ENCODE measurements at places on chromosomes 16 and 17. TPM values are rescaled to one million over a fixed set of nuclear protein-coding genes. Genes with fewer than 3 reads are reported as not detected.

- no peak for DNase-seq
Measured at GRCh38 chr16:85302018-85302847, 190.0 kb upstream of the CIBAR2 start.

GRCh38 chr16:66127459-66128370 lies 238.8 kb upstream of the CDH5 start:
- DNase-seq = no peak

DNA sequence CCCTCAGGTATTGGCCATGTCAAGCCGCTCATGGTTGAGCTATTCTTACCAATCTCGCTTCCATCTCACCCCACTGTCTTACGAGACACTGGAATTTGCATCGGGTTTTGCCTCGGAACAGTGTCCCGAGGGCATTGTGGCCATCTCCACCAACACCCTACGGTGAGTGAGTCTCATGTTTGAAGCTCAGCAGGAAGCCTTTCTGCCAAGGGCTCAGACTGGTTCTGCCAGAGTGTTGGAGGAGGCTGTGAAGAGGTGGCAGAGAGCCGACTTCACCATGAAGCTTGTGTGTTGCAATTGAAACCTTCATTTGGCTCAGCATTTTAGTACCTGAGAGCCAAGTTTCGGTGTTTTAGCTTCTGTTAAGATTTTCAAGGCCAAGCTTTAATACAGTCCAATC lies 38.0 kb downstream of the SF3B3 start:
- DNase-seq = no peak

GRCh38 chr17:78409191-78409928 lies 30.9 kb downstream of the PGS1 start:
- no peak for DNase-seq

DNA sequence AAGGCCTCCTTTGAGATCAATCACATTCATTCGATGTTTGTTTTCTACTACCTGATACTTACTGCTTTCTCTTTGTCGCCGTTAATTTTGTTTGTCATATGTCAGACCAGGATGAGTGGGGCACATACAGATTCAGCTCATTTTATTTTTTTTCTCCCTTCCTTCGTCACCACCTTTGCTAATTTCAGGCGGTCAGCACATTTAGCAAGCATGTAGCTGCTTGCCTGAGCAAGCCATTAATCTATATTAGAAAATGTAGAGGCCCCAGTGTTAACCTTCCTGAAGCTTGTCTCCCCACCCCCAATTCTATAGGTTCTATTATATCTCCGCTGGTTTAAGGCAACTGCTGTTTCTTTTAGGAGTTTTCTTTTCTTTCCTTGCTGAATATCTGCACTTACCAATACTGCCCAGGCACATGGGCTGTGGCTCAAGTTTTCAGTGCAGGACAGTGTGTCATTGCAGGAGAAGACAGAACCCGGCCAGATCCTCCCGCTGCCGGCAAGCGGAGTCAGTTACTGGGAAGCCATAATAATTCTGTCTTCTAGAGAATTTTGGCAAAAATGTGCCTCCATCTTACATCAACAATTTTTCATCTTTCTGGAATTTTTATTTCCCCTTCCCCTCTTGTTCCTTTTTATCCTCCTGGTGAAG lies 714.3 kb downstream of the WWOX start:
- DNase-seq = no peak

DNA sequence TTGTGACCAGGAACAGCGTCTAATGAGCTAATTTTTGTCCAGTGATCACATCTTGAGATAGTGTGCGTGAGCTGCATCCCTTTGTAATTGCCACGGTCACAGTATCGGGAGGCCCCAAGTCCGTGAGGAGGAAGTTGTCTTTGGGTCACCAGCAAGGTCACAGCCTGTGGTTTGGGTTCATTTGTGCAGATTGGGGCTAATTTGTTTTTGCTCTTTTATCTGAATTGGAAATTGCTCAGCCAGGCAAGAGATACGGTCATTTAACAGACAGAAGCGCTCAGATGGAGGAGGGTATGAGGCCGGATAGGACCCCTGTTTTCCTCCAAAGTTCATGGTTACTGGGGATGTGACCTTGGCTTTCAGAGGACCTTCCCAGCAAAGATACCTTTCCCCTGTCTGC lies 174.1 kb downstream of the SNX29 start:
- no peak for DNase-seq

- DNase-seq = no peak
Measured at GRCh38 chr16:67277294-67277998, 1.9 kb upstream of the PLEKHG4 start.

- DNase-seq = no peak
Measured at GRCh38 chr17:78933025-78933958, 8.1 kb upstream of the TIMP2 start.

DNA sequence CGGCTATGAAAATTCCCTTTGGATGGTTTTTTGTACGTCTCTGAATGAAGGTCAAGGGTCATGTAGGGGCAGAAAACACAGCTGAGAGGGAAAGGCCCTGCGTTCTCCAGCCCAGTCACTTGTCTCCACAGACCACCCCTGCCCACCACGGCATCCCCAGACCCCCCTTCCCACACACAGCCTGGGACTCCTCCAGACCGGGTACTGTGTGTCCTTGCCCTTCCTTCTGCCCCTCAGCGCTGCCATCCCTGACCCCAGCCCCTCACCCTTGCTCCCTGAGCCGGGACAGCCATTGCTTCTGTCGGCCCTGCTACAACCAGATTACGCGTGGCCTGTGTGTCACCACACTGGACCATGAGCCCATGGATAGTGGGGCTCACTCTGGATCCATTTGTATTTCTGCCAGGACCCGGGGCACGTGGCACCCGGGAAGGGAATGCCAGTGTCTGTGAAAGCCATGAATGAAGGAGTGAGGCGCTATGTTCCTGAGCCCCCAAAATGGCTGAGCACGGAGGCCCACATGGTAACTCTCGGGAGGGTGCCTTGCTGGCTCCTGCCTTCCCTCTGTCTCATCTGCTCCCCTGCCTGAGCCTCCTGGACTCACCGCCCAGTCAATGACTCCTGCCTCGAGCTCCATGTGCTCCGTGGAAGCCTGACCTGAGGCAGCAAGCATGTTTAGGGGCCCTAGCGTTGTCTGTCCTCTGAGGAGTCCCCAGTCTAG lies 139.1 kb upstream of the FOXF1 start:
- no peak for DNase-seq

GRCh38 chr16:55324285-55325079 lies 479 bp downstream of the IRX6 start:
- no peak for DNase-seq

DNA sequence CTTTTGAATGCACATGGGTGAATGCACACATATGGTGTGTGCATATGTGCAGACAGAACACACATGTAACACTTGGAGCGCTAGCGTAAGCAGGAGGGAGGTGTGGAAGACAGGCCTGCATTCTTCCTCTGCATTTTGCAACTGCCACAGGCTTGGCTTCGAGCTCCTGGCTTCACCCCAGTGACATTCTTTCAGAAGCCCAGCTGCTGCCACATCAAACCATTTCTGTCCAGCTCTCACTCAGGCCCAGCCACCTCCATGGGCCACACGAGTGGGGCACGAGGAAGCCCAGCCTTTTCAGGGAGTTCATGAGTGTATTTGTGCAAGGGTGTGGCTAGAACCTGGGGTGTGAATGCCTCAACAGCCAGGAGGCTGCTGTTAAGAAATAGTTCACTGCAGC lies 18.8 kb downstream of the LGALS3BP start:
- DNase-seq = no peak

- DNase-seq = no peak
Measured at GRCh38 chr17:80268427-80268826, 7.8 kb downstream of the RNF213 start.

DNA sequence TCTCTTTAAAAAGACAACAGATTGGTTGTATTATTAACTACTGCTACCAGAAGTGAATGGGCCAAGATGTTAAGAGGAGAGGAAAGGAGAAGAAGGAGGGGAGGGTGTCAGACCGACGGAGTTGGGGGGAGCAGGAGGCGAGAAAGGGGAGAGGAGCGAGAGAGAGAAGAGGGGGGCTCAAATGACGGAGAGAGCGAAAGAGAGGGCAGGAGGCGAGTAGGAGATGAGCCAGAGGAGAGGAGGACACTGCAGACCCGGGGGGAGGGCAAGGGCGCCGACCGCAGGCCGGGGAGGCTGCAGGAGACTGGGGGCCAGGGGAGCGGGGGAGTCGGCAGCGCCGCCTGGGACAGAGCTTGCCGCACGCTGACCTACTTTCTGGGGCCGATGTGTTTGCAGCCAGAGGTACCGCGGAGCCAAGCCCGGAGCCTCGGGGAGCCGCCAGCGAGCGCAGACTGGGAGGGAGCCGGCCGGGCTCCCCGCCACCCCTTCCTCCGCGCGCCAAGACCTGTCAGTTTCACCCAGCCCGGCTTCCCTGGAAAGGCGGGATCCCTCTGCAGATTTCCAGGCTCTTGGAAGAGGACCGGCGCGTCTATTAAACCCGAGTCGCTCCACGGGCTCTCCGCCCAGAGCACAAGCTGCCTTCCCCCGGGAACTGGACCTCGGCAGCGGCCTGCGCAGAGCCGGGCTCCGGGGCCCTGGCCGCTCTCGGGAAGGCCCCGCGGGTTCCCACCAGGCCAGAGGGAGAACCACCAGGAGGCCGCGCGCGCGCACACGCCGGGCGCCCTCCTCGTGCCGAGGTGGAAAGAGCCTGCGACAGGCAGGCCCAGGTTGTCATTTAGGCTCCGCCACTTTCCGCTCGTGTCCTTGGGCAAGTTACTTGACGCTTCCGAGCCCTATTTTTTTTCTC lies 74.6 kb downstream of the CMC2 start:
- DNase-seq = peak; percentile 92

DNA sequence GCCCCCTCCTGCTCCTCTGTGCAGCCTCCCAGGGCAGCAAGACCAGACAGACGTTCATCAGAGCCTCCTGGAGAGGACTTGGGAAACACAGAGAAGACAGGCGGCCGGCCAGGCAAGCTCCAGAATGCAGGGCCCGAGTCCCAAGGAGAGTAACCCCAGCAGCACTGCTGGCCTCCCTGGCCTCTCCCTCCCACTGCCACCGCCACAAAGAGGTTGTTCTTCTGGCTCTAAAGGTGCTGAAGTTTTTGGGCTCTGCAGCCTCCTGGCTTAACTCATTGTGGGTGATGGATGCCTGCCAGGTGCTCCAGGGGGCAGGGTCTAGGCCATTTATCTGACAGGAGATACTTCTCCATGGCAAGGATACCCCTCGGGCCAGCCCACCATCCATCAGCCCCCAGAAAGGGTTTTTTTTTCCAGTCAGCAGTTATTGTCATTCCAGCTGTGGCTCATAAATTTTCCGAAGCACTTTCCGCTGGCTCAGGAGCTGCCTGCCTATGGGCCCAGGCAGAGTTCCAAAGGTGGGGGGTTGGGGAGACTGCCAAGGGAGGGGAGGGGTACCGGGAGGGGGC lies 32.0 kb upstream of the MRPS23 start:
- DNase-seq = no peak

DNA sequence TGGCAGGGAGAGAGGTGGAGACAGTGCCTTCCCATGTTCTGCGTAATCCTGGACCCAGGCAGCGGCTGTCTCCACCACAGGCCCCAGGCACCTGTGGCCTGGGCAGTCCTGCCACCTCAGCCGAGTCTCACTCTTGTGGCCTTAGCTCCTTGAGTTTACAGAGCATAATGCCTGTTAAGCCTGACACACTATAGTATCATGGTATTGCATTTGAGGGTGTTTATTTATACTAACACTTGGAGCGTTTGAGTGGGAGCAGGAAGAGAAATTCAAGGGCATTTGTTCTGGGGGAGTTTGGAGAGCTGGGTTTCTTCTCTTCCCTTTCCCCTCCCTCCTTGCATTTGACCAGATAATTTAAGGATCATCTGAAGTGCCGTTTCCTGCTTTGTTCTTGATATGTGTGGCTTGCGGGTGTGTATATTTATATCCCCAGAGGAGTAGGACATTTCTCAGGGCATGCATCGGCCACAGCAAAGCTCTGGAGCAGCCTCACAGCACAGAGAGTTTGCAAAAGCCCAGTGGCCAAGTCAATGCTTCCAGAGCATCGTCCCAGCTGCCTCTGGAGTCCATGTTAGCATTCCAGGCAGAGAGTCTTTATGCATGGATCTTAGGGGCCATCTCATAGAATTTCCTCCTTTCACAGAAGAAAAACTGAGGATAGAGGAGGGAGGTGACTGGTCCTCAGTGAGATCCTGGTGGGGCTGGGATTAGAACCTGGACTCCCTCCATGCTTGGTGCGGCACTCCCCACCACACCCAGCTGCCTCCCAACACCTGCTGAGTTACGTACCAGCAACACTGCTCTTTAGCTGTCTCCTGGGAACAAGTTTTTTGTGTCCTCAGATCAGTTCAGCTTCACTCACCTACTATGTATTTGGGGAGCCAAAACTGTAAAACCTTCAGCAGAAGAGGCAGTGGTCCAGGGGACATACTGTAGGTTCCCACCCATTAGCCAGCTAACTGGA lies 222.8 kb downstream of the CCDC182 start:
- no peak for DNase-seq

The CACNG5 gene
- not detected for total RNA-seq

The TSPOAP1 gene
- total RNA-seq = 10.0 TPM

The TNFRSF17 gene
- total RNA-seq = not detected

The TSNAXIP1 gene
- total RNA-seq = 2.2 TPM

The ST6GALNAC2 gene
- 17.5 TPM for total RNA-seq
